ENCODE measurements at places on chromosomes 3 and 15.

- DNase-seq = no peak
Observed at GRCh38 chr15:36658898-36659639, 79.6 kb downstream of the CDIN1 start.

DNA sequence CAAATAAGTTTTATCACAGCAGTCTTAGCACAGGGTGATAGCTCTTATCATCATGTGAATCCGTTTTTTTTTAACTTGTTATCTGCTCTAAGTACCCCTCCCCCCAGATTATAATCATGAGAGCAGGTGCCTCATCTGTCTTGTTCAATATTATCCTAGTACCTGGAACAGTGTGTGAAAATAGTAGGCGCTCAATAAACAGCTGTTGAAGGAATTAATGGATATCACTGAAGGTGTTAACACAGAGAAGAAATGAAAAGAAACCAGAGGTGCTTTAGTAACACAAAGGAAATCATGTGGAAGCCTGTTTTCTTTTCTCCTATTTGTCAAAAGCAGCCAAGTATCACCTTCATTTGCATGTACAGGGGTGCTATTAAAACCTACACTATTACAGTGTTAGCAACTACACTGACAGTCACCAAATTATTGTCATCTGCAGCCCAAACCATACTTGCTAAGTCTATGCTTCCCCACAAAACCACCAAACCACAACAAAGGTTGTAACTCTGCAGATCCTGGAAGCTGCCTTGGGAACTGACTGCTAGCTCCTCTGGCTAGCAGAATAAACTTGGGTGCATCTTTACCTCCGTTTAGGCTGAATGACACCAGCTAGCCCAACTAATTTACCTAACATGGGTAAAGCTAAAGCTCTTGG lies 2.9 kb downstream of the XPC start:
- DNase-seq = peak; percentile 20

DNA sequence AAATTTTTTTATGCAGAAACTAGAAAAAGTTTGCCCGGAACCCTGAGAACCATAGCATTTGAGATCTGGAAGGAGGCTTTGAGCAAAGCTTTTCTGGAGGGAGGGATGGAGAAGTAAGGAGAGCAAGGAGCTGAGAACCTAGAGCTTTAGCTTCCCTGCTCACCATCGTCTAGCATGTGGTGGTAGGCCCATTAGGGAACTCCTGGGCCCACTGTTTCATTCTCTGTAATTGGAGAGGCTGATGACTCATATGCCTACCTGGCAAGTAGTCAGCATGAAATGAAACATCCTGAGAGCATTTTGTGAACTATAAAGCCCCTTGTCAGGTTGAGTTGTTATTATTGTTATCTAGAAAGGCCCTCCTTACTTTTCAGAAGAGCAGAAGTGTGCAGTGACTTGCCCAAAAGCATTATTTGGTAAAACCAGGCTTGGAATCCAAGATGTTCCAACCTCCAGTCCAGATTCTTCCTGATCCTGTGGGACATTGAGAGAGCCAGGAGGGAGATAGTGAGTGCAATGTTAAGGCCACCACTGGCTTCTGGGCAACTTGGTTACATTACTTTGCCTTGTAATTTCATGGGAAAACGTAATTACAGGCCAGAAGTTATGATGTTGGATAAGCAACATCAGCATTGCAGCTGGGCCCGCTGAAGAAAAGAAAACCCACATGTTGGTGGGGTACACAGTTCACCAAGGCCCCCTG lies 104.5 kb upstream of the BFSP2 start:
- no peak for DNase-seq

DNA sequence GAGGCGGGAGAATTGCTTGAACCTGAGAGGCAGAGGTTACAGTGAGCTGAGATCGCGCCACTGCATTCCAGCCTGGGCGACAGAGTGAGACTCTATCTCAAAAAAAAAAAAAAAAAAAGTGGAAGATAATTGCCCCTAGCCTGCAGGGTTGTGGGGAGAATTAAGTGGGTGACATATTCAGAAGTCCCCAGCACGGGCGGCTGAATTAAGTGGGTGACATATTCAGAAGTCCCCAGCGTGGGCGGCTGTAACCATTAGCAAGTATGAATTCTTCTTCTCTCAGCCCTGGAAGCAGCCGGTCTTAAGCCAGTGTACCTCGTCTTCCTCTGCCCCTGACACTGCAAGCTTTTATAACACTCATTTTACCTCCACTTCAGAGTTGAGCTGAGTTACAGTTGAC lies 44.7 kb downstream of the FBLN2 start:
- no peak for DNase-seq

- DNase-seq = no peak
Observed at GRCh38 chr3:159028706-159029105, 226.9 kb downstream of the MFSD1 start.

- DNase-seq = no peak
Observed at GRCh38 chr3:194772241-194773000, 86.7 kb downstream of the FAM43A start.

- no peak for DNase-seq
Observed at GRCh38 chr3:18019161-18019495, 276.7 kb upstream of the TBC1D5 start.

DNA sequence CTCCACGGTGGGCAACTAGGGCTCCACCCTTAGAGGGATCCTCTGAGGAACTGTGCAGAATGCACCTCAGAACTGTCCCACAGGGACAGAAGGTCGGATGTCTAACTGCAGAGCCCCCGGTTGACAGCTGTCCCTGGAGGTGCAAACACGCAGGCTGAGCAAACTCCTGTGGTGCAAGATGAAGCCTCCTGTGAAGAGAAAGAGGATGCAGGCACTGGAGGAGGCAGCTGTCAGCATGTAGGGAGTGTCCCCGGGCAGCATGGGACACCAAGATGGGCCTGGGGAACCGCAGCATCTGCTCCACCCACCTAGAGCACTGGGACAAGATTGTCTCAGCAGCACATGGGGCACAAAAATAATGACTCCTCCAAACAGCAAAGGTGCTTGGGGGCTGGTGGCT lies 258.9 kb downstream of the ABHD5 start:
- no peak for DNase-seq

GRCh38 chr15:66292571-66293418 lies 573 bp upstream of the DIS3L start:
- DNase-seq = no peak

DNA sequence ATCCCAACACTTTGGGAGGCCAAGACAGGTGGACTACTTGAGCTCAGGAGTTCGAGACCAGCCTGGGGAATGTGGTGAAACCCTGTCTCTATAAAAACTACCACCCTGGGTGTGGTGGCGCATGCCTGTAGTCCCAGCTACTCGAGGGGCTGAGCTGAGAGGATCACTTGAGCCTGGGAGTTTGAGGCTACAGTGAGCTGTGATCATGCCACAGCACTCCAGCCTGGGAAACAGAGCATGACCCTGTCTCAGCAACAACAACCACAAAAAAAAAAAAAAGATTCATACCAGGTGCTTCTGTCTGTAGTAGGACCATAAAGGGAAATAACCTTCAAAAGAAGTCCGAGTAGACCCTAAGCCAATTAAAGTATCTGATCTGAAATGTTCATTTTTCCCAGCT lies 94.5 kb downstream of the SERPINI1 start:
- DNase-seq = no peak
